ENCODE measurements at places on chromosomes 7 and 10. TPM values are rescaled to one million over a fixed set of nuclear protein-coding genes. Genes with fewer than 3 reads are reported as not detected.

DNA sequence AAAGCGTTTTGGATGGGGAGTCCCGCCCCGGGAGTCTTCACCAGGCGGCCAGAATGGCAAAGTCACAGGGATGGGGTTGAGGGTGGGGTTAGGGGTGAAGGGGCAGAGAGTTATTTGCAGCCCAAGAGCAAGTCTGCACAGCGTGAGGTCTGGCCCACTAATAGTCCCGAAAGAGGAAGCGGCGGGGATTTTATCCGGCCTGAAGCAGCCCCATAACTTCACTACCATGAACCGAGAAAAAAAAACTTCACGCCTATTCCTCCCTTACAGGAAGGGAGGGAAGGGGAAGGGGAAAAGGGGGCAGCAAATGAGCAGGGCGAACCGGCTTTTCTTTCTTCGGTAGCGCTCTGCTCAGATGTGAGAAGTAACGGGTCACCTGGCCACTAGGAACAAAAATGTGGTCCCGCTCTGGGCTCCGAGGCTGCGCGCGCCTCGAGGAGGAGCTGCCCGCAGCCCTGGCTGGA, 712 bp downstream of the ITPRIP start:
- DNase-seq, result no peak

- no peak for DNase-seq
Measured at GRCh38 chr10:6271663-6272062, 68.9 kb downstream of the PFKFB3 start.

- no peak for DNase-seq
Measured at GRCh38 chr7:132084776-132085388, 491.4 kb downstream of the PLXNA4 start.

GRCh38 chr10:6054884-6055283, 7.3 kb downstream of the IL2RA start:
- no peak for DNase-seq

- no peak for DNase-seq
Measured at GRCh38 chr7:47812429-47813136, 135.7 kb downstream of the PKD1L1 start.

DNA sequence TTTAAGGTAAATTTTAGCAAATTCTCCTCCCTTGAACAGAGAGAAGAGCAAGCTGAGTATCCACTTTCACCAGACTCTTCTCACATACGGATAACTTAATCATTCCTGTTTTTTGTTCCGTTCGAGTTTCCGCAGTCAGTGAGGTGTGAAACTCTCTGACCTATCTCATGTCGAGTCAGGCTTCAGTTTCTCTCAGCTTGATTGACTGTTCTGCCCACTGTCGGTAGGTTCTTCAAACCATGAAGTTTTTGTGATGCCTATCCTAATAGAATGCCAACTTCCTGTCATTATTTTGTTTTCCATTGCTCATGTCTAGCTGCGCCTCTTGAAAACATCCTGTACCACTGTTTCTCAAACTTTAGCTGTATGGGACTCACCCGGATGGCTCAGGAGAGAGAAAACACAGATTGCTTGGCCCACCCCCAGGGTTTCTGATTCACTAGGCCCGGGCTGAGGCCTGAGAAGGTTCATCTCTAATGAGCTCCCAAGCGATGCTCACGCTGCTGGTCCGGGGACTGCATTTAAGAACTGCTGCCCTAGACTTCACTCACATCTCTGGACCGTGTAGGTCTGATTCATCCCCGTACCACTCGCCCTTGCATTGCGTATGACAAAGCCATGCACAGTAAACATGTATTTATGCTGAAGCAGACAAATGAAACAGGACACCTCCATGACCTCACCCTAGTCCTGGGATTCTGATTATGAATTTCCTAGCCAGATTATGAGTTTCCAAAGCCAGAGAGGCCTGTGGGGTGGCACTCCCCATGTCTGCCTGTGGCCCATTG, 208.4 kb upstream of the AGK start:
- DNase-seq, result no peak

GRCh38 chr7:47485640-47486435, 96.1 kb downstream of the TNS3 start:
- no peak for DNase-seq

DNA sequence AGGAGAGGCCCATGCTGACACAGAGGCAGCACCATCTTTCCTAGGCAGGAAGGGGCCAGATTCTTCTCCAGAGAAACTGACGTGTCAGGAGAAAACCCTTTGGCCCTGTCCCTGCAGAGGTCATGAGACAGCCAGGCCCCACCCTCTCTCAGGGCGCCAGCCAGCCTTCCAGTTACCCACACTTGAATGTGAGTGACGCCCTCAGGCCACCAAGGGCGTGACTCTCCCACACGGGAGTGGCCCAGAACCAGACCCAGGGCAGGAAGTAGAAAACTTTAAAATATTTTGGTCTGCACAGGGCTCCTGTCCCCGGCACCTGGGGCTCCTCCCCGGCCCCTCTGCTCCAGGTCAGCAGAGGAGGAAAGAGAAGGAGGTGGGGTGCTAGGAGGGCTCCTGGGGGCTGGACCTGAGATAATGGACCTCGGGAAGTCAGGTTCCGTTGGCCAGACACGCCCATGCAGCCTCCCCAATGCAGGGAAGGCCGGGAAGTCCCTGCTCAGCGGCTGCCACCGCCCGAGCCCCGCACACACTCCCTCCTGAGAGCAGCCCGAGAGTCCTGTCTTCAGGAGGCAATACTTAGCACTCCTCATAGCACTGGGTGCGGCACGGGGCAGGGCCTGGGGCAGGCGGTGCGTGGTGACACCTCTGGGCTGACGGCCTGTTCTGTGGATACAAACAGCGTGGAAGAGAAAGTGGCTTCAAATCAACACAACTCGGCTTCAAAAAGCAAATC, 67.0 kb upstream of the CFAP46 start:
- no peak for DNase-seq

DNA sequence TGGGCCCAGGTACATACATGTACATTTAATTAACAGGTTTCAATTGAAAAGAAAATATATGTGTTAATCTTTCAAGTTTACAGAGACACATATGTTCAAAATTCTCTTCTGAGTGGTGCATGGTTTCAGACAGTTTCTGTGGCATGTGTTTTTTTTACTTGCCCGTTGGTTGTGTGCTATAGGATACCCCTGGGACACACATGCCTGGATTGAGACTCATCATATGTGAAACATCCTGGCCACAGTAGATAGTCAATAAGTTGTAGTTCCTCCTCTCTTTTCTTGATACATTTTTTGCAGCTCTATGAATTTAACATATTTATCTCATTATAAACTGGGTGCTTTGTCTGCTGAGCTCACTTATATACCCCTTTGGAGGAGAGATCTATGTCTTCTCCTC, 207.8 kb upstream of the CTBP2 start:
- no peak for DNase-seq

- no peak for DNase-seq
Measured at GRCh38 chr10:126966938-126967337, 61.7 kb downstream of the DOCK1 start.

DNA sequence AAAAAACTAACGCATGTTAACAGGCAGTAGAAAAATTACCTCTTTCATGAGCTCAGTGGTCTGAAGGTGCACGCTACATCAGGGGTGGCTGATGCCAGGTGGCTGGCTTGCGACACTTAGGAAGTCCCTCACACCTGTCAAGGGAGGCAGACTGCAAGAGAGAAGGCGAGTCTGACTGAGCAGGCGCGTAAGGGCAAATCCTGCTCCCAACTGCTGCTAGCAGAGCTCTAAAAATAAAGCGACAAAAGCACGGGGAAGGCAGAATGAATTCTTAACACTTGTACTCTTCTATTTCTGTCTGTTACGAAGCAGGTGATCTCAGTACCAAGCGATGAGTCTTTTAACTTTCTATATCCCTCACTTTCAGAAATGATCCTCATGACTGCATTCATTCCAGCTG, 33.1 kb downstream of the CACNA2D1 start:
- DNase-seq, result no peak

- no peak for DNase-seq
Measured at GRCh38 chr7:121798896-121799295, 74.1 kb upstream of the PTPRZ1 start.

The SLC26A3 gene
- not detected for total RNA-seq

The SAMD9 gene
- 42.4 TPM for total RNA-seq

The SLC18A2 gene
- total RNA-seq, result 0.25 TPM

The HOXA10 gene
- total RNA-seq, result 0.35 TPM

The ZNF239 gene
- total RNA-seq, result 0.81 TPM

The FBXW4 gene
- 70.9 TPM for total RNA-seq

The BICC1 gene
- 0.20 TPM for total RNA-seq

The VENTX gene
- total RNA-seq, result not detected

The ADCY1 gene
- total RNA-seq, result not detected

The ZNF438 gene
- 3.4 TPM for total RNA-seq

The NACAD gene
- total RNA-seq, result 0.07 TPM

The CLRN3 gene
- total RNA-seq, result not detected

The C7orf33 gene
- total RNA-seq, result not detected

The IFIT1B gene
- total RNA-seq, result not detected

Data from CD4-positive, CD25-positive, alpha-beta regulatory T cell (primary cell).